ENCODE measurements at places on chromosomes 6 and 20.

- no peak for DNase-seq
Measured at GRCh38 chr6:135525594-135525993, 28.1 kb upstream of the AHI1 start.

DNA sequence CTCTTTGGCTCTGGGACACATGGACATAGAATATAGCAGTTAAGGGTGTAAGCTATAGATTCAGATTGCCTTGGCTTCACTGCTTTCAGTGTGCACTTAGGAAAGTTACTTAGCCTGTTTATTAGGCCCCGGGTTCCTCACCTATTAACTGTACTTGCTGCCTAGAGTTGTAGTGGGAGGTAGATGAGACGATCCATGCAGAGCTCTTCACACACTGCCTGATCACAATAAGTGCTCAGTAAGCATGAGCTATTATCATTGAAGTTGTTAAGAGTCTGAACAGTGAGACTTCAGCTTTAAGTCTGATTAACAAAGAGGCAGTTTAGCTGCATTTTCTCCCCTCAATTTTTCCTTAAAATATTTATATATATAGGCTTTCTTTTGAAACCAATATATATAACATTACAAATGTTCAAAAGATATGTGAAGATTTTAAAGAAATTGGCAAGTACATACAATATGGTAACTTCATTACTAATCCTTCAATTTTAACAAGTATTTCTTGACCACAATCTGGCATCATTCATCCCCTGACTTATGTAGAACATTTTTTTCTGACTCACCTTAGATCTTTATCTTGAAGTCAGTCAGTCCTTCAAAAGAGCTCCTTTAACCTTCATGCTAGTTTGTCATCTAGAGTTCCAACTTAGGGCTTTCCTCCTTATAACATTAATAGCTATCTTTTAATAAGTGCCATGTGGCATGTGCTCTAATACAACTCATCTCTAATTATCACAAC, 20.5 kb upstream of the SUPT3H start:
- no peak for DNase-seq

DNA sequence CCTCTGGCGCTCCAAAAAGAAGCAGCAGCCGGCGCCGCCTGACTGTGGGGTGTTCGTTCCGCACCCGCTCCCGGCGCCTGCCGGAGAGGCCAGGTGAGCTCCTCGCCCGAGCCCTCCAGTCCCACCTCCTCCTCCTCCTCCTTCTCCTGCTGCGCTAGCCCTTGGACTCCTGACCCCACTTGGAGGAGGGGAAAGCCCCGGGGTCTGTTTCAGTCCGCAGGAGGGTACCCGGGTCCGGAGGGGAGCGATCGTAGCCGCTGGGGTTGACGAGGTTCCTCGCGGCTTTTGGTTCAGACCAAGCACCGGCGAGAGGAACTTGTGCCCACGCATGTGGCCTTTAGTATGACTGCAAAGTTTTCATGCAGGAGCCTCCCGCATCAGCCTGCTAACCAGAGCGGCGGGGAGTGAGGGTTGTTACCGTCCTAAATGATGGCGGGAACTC, 493 bp downstream of the CRYBG1 start:
- no peak for DNase-seq

- no peak for DNase-seq
Measured at GRCh38 chr6:53758496-53758895, 36.3 kb upstream of the LRRC1 start.

- no peak for DNase-seq
Measured at GRCh38 chr6:143529095-143529494, 17.6 kb upstream of the FUCA2 start.

- DNase-seq = no peak
Measured at GRCh38 chr20:11912013-11912658, 5.6 kb upstream of the BTBD3 start.

DNA sequence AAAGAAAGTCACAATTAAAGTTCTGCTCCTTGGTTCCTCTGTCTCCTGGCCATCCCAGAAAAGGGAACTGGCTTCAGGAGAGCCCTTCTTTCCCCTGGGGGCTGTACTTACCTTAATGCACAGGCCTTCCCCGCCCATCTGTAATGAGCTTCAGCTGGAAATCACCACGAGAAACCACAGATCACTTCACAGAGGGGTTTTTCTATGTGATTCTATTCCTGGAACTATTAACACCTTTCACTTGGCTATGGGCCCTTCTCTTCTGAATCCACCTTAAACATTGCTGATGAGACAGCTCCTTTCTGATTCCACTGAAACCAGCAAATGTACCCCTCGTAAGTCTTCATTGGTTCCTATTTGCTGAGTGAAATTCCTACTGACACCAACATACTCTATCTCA, 80.7 kb downstream of the FOXF2 start:
- no peak for DNase-seq

DNA sequence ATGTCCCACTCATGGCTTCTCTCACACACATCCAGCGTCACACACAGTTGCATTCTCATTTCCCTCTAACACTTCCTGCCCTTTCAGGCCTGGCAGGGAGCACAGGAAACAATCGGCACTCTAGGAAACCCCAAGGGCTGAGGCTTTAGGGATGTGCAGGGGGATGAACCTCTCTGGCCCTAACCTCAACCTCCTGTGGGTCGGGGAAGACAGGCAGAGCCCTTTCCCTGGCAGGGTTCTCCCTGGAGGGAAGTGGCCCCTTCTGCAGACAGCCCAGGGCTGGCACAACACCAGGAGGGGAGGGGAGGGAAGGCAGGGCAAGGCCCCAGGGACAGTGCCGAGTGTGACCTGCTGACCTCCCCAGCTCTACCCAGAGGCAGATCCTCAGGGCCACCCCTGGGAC, 2.7 kb downstream of the TEAD3 start:
- no peak for DNase-seq

GRCh38 chr6:167776906-167777627, 49.6 kb upstream of the AFDN start:
- DNase-seq = no peak

DNA sequence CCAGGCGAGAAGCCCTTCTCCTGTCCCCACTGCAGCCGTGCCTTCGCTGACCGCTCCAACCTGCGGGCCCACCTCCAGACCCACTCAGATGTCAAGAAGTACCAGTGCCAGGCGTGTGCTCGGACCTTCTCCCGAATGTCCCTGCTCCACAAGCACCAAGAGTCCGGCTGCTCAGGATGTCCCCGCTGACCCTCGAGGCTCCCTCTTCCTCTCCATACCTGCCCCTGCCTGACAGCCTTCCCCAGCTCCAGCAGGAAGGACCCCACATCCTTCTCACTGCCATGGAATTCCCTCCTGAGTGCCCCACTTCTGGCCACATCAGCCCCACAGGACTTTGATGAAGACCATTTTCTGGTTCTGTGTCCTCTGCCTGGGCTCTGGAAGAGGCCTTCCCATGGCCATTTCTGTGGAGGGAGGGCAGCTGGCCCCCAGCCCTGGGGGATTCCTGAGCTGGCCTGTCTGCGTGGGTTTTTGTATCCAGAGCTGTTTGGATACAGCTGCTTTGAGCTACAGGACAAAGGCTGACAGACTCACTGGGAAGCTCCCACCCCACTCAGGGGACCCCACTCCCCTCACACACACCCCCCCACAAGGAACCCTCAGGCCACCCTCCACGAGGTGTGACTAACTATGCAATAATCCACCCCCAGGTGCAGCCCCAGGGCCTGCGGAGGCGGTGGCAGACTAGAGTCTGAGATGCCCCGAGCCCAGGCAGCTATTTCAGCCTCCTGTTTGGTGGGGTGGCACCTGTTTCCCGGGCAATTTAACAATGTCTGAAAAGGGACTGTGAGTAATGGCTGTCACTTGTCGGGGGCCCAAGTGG, 5.3 kb downstream of the SNAI1 start:
- no peak for DNase-seq

- DNase-seq = no peak
Measured at GRCh38 chr6:20706238-20706938, 172.1 kb downstream of the CDKAL1 start.

DNA sequence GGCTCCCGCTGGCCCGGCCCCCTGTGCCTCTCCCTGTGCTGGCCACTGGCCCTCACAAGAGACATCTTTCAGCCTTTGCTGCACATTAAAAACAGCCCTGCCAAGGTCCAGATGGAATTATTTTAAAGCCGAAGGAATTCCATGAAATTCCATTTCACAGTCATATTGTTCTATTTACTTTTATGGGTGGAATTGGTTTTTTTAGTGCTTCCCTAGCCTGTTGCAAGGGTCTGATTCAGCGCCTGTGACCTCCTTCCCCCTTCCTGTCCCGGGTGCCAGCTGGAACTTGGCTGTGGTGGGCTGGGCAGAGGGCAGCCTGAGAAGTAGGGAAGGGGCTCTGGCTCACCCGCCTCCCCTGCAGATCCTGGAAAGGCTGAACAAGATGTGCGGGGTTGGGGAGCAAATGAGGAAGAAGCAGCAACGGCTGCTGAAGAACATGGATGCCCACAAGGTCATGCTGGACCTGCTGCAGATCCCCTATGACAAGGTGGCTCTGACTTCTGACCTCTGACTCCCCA, 34.3 kb downstream of the UQCC2 start:
- no peak for DNase-seq

DNA sequence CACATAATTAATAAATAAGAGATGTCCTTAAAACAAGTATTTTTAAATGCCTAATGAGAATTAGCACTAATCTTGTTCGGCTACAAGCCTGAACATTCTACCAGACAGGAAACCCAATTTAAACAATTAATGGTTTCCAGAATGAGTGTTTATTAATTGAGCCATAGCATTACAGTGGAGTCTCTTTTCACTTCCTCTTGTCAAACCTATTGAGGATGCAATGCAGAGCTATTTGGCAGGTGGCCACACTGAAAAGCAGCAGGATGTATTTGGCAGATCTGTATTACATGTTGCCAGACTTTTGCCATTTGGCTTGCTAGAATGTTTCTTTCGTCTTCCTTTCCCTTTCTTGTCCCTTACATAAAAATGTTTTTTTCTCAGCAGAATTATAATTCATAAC, 475.2 kb upstream of the MARCKS start:
- no peak for DNase-seq

- DNase-seq = no peak
Measured at GRCh38 chr6:87366899-87367298, 22.3 kb downstream of the C6orf163 start.

DNA sequence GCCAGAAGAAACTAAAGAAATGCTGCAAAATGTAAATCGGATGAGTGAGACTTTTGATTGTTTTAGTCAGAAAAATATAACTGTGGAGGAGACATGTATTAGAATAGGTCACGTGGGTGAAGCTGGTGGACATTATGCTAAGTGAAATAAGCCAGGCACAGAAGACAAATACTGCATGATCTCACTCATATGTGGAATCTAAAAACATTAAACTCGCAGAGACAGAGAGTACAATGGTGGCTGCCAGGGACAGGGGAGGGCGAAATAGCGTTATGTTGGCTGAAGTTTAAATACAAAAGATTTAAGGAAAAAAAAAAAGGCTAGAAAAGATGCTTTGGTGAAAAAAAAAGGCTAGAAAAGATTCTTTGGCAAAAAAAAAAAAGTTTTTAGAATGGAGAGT, 63.5 kb upstream of the HDDC2 start:
- DNase-seq = no peak

- no peak for DNase-seq
Measured at GRCh38 chr6:138028893-138029292, 78.3 kb downstream of the PERP start.

DNA sequence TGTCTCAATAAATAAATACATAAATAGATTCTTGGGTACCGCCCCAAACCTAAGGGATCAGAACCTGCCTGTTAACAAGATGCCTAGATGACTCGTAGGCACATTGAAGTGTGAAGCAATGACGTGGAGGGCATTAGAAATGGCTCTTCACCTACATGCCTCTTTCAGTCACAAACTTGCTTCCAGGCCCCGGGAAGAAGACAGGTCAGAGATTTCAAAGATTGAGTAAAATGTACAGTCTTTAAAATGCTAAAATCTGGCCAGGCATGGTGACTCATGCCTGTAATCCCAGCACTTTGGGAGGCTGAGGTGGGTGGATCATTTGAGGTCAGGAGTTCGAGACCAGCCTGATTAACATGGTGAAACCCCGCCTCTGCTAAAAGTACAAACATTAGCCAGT, 480.8 kb upstream of the JARID2 start:
- no peak for DNase-seq
